HS-27A (cell line): ENCODE measurements at places on chromosomes 6 and 20.
A peak's percentile ranks its signal among the peaks of the same experiment; 100 is the strongest.

- no peak for DNase-seq
These were observed 197.8 kb downstream of the OGFRL1 start for GRCh38 chr6:71486461-71486860.

DNA sequence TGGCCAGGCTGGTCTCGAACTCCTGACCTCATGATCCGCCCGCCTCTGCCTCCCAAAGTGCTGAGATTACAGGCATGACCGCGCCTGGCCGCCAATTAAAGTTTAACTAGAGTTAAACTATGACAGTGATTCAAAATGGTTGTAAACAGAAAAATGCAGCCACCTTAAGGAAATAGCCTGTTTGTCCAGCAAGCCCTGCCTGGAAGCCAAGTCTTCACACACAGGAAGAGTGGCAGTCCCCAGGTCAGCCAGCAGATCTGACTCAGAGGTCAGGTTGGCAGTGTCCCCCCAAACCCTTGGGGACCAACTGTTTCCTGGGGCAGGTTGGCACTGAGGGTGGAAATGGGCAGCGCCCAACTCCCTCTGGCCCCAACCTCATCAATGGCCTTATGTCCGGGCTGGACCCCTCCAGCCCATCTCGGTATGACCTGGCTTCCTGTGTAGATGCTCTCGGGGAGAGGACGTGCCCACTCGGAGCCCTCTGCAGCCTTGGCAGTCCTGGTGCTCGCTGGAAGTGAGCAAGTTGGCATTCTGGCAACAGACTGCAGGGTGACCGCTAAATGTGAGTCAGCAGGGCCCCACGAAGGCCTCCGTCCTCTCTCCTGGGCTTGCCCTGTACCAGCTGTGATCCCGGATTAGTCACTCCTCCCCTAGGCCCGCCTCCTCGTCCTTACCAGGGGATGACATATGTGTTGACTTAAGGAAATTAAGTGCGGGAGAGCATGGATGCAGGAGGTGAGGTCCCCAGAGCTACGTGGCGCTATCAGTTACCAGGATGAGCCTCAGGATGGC is 9.7 kb upstream of the HSP90AB1 start:
- peak; percentile 96 for DNase-seq

GRCh38 chr20:46559685-46560440 is 9.4 kb upstream of the OCSTAMP start:
- DNase-seq, result no peak

- DNase-seq, result no peak
These were observed 95.9 kb upstream of the JAG1 start for GRCh38 chr20:10769700-10770099.

DNA sequence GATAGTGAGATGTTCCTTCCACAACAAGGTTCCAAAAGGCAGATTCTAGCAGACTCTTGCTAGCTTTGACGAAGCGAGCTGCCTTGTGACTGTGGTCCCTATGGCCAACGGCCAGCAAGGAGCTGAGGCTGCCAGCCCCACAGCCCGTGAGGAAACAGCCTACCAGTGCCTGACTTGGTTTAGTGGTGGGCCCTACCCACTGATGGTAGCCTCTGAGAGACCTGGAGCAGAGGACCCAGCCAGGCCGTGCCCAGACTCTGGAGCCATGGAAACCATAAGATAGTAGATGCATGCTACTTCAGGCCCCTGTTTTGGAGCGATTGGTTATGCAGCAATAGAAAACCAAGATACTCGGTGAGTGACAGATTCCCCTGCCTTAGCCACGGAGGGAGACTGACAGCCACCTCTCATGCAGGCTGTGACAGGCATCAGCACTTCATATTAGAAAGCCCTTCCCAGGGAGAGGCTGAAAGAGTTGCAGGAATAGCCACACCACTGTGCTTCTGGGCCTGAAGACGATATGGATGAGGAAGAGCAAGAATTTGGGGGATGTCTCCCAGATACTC is 19.2 kb downstream of the PSMG4 start:
- DNase-seq, result no peak

DNA sequence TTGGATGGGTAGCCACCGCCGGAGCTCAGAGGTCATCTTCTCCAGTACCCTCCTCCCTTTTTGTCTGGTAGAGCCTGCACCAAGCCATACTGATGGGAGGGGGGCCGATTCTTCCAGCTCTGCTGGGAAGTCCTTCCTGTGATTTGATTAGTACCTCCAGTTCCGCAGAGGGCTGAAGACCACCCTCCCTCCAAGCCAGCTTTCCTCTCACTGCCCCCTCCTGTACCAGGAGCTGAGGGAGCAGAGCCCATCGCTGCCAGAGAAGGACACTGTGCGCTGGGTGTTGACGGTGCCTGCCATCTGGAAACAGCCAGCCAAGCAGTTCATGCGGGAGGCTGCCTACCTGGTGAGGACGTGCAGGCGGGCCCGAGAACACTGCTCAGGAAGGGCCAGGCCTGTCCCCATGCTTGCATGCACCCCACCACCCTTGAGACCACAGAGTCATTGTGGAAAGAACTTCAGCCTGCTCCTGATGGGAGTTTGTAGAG is 13.2 kb downstream of the HSPA12B start:
- no peak for DNase-seq

- DNase-seq, result no peak
These were observed 315.9 kb downstream of the NKAIN2 start for GRCh38 chr6:124119596-124119995.

DNA sequence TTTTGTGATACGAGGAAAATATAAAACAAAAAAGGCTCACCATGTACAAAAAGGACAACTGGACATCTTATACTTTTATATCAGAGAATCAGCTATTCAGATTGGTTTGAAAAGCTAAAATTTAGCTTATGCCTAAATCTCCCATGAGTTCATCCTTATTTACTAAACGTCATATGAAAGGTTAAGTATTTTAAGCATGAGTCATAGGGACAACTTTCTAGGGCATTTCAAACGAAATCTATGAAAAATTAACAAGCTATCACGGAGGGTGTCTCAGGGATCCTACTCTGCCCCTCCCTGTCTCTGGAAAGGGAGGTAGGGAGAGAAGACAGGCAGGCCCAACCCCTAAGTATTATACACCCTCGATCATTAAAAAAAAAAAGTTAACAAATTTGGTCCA is 124.1 kb upstream of the LOC128125822 start:
- no peak for DNase-seq

DNA sequence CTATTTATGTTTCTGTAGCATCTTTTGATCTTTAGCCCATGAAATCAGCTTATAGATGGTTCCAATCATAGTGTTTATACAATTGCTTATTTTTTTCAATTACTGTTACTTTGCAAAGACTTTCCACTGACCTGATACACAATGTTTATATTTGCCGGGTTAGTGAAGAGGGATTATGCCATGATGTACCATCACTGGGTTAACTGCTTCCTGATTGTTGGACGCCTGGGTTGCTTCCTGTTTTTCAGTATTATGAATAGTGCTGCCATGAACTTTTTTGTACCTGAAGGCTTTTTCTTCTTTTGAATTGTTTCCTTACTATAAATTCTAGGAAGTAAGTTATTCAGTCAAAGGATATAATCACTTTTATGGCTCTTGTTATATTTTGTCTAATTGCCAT is 6.9 kb downstream of the MANBAL start:
- no peak for DNase-seq

- no peak for DNase-seq
These were observed 137.0 kb downstream of the IMPG1 start for GRCh38 chr6:75935473-75935793.

GRCh38 chr20:20134941-20135575 is 82.7 kb downstream of the CFAP61 start:
- DNase-seq, result no peak

- DNase-seq, result no peak
These were observed 112.0 kb downstream of the ATXN1 start for GRCh38 chr6:16649241-16649640.

DNA sequence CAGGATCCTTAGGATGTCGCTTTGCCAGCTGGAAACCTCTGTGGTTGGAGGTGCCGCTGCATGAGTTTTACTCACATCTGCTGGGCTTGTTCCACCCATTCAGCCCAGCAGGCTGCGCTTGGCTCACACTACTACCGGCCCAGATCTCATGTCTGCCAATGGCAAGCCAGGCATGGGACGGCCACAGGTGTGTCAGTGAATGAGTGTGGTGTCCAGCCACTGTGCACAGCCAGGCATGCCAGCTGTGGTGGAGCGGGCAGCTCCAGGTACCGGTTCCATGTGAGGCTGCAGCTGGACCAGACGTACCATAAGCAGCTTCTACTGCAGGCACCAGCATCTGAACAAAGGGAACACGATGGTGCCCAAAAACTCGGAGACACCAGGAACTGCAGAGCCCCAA is 33.1 kb upstream of the ASF1A start:
- DNase-seq, result no peak

GRCh38 chr6:87824958-87825491 is 123.0 kb upstream of the AKIRIN2 start:
- DNase-seq, result no peak

DNA sequence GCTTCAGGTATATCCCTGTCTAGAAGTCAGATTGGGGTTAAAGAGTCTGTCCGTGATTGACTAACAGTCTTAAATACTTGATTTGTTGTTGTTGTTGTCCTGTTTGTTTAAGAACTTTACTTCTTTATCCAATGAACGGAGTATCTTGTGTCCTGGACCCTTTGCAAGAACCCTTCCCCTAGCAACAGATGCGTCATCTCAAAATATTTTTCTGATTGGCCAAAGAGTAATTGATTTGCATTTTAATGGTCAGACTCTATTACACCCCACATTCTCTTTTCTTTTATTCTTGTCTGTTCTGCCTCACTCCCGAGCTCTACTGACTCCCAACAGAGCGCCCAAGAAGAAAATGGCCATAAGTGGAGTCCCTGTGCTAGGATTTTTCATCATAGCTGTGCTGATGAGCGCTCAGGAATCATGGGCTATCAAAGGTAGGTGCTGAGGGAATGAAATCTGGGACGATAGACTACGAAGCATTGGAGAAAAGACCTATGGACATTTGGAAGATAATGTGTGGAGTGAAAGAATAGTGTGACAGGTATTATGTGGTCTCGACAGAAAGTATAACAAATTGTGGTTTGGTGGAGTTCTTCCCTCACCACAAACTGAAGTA is at the start of gene HLA-DRA:
Gene HLA-DRA (plus strand): TSS at position 286 of the 613 bp plus-strand sequence. CDS start 64 bp downstream, at position 350.
- peak; percentile 19 for DNase-seq

DNA sequence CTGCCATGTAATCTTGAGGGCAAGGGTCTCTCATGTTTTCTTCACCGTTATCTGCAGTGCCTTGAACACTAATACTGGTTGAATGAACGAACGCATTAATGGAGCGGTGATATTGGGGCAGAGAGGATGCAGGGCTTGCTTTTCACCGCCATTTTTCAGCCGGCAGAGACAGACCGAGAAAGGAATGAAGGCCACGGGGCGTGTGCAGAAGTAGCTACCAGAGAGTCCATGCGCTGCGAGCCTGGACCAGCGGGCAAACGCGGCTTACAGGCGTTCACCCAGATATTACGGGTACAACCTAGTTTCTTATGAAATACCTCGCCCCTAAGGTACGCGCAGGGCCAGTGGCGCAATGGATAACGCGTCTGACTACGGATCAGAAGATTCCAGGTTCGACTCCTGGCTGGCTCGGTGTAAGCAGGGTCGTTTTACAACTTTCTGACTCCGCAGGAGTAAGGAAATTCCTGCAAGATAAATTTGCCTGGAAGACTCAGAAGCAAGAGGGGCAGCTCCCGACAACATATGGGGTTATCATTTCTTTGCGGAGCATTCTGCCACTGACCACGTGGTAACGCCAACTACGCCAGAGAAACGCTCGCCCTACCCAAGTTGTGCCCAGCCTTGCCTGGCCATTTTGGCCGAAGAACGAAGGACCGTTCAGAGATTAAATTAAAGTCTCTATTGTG is 863 bp upstream of the HMGN4 start:
- DNase-seq, result peak; percentile 85

GRCh38 chr6:52503851-52504781 is 72.7 kb downstream of the TRAM2 start:
- DNase-seq, result peak; percentile 99

GRCh38 chr6:79864421-79864820 is 82.9 kb downstream of the ELOVL4 start:
- no peak for DNase-seq

DNA sequence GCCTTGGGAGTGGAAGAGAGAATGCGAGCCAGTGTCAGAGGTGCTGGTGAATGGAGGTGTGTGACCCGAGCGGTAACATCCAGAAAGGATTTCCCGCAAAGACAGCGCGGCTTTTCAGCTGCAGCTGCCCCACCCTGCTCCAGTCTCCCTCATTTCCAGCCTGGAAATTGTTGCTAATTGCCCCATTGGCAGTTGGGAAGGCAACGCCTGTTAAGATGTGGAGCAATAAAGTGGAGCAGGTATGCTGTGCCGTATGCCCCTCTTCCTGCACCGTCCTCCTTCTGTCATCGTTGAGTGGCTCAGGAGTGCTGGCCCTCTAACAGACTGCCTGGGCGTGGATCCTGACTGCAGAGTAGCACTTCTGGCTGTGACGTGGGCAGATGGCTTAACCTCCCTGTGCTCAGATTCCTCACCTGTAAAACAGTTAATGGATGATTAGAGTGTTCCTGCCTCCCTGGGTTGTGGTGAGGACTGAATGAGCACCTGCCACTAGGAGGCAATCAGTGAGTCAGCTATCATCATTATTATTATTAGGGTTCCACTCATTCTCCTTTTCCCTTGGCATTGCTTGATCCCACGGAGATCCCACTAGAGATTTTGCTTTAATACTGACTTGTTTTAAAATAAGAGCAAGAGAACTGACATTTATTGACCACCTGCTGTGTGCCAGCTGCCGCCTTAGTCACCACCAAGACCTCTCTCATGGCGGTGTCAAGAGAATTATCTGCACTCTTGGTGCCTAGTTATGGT is 11.7 kb downstream of the ARFGEF2 start:
- no peak for DNase-seq

DNA sequence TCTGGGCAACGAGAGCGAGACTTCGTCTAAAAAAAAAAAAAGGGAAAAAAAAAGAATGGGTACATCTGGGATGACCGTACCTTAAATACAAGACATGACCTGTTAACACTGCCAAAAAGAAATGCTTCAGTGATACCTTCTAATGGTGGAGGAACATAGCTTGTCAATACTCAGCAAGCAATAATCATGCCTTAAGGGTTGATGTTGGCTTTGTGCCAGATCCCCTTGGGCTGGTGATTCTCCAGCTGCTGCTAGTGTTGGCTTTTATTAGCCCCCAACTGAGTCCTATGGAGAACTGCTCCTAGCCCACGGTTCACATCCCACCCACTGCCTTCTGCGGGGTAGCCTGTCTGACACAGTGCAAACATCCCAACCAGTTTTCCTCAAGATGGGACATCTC is 134.9 kb downstream of the PLCB1 start:
- no peak for DNase-seq

DNA sequence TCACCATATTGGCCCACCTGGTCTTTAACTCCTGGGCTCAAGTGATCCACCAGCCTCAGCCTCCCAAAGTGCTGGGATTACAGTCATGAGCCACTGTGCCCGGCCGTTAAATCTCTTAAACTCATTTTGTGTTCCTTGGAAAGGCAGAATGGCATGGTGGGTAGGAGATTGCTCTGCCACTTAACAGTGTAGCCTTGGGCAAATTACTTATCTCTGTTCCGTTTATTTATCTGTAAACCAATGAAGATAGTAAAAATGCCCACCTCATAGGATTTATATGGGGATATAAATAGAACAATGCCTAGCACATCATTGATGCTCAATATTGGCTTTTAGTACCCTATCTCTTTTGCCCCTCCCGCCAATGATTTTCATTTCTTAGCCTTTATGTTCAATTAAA is 7.2 kb upstream of the PIM1 start:
- no peak for DNase-seq
